ENCODE measurements at places on chromosomes 1 and 21.

DNA sequence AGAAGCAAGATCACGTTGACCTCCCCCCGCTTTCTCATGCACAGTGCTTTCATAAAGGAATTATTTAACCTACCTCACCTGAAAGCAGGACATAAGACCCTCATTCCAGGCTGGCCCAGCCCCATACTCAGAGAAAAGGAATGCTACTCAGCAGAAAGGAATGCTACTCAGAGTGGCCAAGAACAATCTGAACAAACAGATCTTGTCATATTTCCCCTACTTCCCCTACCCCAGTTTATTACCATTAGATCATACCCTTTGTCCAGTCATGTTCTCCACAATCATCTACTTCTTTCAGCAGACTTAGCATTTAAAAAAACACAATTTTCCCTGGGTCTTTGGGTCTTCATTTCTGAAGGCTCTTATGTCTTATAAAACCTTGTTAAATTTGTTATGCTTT lies 89.8 kb downstream of the SLC16A1 start:
- no peak for DNase-seq

DNA sequence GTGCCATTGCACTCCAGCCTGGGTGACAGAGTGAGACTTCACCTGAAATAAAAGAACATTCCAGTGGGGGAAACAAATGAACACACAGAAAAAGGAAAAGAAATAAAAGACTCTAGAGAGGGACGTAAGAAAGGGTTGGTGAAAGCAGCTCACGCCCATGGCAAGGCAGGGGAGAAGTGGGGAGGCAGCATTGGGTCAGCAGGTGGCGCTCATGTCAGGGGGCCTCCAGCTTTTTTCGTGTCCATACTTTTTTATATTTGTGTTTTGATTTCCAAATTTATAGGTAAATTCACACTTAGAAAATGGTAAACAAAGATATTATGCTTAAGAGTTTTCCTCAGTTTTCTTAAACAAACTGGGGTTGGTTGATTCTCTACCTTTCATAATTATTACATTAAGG lies 45.5 kb downstream of the VPS13D start:
- no peak for DNase-seq

DNA sequence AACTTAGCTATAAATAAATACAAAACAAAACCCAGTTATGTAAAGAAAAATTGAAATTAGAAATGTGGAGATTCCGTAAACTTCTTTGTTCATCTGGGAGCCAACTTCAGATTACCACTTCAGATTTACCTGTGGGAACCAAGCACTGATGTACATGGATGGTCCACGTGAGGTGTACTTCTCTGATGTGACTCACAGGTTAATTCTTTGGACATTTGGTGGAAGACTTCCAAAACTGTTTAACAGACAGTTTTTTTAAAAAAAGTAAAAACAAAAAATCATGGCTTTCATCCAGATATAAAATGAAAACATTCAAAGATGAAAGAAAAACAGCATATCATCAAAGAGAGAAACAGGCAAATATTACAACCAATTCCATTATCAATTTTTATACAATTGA lies 92.0 kb downstream of the MAST2 start:
- no peak for DNase-seq

DNA sequence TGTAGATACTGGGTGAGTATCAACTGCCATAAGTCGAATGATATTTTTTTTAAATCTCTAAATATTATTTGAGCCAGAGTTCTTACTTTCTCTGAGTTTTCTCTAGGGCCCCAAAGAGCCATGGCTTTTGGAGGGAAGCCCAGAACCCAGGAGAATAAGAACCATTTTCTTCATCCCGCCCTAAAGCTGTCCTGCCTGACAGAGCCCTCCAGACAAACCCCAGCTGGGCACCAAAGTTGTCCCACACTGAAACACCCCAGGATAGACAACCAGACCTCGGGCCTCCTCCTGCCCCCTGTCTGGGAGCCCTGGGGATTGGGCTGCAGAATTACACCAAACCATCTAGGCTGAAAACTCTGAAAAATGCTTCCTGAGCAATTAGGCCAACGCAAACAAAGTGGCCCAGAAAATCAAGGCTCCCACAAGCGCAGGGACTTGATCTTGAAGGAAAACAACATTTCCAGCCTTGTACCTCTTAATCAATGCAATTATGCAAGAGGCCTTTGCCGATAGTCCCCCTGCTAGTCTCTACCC lies 113.1 kb downstream of the RRAGC start:
- DNase-seq = no peak

DNA sequence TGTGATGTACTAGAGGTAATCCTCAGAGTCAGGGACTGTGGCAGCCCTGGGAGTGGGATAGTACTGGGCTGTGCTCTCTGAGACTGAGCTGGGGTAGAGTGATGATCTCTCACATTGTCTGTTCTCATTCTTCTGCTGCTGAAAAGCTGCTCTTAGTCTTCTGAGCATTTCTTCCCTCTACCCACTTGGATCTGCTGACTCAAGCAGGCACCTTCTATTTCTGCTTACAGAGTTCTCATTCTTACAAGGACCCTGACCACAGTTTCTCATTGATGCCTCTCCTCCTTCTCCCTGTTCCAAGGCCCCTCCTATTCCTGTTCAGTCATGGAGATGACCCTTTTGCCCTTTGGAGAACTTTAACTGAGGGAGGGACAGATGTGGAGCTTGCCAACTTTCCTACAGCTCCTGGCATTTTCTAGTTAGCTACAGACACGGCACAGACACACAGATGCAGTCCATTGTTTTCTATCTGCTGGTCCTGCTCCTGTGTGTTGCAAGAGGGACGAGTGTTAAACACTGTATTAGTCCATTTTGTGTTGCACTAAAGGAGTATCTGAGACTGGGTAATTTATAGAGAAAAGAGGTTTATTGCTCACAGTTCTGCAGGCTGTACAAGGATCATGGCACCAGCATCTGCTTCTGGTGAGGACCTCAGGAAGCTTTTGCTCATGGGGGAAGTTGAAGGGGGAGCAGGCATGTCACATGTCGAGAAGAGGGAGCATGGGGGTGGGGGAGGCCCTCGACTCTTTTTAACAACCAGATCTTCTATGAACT lies 12.3 kb downstream of the MAPKAPK2 start:
- no peak for DNase-seq

All from NCI-H187 treated with DMSO at 0.1 percent for 48 hours (cell line).